ENCODE measurements at places on chromosomes 5 and 9.

DNA sequence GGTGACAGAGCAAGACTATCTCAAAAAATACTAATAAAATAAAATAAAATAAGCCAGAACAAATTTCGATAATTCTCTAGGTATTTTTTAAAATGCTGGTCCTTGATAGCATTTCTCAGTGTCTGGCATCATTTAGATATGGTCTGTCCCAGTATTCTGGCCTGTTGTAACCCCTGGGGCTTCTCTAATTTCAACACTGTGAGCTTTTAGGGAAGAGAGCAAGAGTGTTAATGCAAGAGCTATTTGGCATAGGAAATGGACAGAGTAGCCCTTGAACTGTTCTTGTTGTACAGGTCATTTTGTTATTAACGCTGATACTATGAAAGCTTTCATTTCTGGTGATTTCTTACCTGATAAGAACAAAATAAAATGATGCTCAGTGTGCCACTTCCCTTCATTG is 112.2 kb upstream of the ZNF608 start:
- no peak for DNase-seq

GRCh38 chr5:82599692-82600091 is 321.5 kb upstream of the RPS23 start:
- no peak for DNase-seq

- peak; percentile 22 for DNase-seq
These were observed 82.3 kb upstream of the AGXT2 start for GRCh38 chr5:35129921-35130485.

DNA sequence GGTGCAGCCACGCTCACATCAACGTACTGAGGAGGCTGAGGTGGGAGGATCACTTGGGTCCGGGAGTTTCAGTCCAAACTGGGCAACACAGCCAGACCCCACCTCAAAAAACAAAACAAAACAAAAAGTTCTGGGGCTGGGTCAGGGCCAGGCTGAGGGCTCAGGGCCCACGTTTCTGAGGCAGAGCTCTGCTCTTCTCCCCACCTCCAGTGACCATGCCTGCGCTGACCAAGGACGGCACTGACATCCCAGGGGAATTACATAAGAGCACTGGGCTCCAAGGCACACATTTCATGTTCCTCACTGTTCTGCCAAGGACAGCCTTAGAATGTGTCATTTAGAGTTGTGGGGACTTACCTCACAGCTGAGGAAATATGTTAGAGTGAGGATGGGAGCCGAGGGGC is 40.4 kb upstream of the TESK1 start:
- no peak for DNase-seq

GRCh38 chr9:115838417-115838816 is 315.2 kb upstream of the PAPPA start:
- DNase-seq, result no peak

- no peak for DNase-seq
These were observed 27.6 kb upstream of the LTC4S start for GRCh38 chr5:179766021-179766725.

DNA sequence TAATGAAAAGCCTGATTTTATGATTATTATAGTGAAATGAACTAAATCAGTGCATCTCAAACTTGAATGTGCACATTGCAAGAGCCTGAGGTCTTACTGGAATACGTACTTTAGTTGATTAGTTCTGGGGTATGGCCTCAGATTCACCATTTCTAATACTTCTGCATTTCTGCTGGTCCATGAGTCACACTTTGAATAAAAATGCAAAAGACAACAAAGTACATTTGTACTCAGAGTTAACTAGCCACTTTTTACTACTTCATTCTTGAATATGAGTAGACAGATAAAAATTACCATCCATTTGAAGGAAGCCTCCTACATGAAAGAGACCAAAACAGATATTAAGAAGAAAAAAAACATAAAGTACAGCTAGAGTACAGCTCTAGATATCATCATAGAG is 27.1 kb upstream of the PRR16 start:
- DNase-seq, result no peak

DNA sequence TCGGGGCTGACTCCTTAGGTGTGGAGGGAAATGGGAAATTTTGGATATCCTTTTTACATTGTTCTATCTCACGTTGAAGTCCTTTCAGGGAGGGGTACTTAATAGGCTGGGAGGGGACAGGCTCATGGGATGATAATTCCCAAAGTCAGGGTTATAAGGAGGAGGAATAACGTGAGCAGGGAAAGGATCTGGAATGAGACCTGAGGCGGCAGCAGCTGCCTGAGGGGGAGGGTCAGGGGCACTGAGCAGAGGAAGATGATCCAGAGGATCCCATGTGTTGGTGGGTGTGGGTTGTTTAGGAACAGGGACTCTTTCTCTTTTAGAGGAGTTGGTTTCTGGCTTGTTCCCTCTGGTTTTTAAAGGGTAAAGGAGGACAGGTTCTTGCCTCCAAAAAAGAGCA is 18.7 kb downstream of the IFT74 start:
- DNase-seq, result no peak

DNA sequence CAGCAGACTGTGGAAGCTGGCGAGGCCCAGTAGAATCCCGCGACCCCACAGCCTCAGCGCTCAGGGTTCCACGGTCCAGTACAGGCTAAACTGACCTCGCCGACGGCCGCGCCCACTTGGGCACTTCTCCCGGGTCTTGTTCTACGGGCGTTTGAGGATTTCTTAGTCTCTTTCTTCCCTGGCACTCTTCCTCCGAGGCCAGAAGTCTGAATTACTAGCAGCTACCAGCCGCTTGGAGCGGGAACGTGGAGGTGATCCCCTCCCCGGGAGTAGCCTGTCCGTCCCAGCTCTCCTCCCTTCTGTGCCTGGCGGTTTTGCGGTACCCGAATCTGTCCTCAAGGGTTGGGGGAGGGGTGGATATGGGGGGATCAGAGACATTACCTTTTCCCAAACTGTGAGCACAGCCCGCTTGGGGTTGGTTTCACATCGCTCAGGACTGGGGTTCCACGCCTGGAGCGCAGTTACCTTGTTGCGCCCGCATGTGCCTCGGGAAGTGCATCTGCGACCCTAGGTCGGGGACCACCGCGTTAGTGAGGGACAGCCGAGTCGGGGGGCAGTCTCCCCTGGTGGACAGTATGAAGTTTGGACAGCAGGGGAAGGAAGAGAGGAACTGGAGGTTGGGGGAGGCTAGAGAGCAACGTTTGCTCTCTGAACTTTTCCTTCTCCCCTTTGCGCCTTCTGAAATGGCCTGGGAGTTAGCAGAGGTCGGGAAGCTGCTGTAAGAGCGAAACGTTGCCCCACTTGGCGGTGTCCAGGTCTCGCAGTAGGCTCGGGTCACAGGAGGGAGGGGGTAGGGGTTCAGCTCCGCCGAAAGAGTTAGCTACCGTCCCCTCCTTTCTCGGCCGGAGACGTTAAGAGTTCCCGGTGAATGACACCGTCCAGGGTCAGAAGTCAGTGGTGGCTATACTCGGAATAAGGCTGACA is 190.8 kb downstream of the MEF2C start:
- DNase-seq, result no peak

DNA sequence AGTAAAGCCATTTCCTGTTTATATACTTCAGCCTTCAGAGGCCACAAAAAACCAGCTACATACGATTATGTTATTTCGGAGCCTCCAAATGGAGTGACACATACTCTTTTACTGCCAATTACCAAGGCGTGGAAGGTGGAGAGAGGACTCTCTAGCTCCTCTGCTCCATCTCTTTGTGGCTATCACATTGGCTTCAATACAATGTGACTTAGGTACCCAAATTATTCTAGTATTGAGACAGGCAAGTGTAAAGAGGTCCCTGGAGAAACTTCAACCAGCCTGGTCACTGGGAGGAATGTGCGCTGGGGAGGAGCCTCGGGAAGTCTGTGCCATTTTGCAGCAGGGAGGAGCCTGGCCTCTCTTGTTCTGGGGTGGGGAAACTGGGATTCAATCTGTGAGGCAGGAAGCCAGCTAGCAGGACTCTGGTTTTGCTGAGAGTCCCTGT is 85.8 kb upstream of the TAS2R1 start:
- no peak for DNase-seq

GRCh38 chr5:108220834-108221233 is 161.1 kb downstream of the FBXL17 start:
- DNase-seq, result no peak

DNA sequence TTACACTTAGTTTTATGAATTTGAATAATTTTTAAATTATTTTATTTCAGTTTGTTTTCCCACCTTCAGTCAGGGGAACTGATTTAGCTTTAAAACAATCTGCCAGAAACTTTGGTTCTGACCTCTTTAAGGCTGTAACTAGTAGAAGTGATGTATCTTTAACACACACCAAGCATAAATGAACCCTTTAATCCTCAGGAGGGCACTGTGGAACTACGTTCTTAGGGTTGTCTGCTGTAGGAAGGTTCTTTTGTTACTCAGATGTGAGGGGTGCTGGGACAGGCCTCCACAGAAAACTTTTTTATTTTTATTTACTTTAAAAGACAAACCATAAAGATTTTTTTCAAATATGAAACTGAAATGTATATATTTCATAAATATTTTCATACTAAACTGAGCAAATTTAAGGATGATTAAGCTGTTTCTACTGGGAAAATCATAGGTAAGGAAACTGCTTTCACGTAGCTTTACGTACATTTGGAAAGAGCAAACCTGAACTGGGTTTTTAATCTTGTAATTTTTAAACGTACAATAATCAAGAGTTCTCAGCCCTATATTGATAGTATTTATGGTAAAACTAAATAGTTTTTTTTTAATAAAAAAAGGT is 5.3 kb downstream of the KLF4 start:
- DNase-seq, result peak; percentile 74

GRCh38 chr5:3564827-3565518 is 30.7 kb upstream of the IRX1 start:
- no peak for DNase-seq

DNA sequence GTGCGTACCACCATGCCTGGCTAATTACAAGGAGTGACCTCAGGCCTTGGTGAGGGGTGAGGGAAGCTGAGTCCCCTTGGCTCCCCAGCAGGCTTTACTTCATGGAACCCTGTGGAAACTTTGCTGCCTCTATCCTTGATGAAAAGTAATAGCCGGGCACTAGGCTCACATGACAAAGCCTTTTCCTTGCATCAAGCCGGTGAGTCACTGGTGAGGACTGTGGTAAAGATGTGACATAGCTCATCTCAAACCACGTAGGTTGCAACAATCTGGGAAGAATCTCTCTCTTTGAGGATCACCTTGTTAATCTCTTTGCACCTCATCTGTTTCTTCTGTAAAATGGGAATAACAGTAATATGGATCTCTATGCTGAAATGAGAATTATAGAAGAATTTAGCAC is 116.3 kb upstream of the SLC25A48 start:
- DNase-seq, result peak; percentile 88

GRCh38 chr9:127136880-127137639 is 14.6 kb upstream of the ANGPTL2 start:
- no peak for DNase-seq

GRCh38 chr5:166178411-166179080 is 2112.9 kb upstream of the WWC1 start:
- DNase-seq, result no peak

DNA sequence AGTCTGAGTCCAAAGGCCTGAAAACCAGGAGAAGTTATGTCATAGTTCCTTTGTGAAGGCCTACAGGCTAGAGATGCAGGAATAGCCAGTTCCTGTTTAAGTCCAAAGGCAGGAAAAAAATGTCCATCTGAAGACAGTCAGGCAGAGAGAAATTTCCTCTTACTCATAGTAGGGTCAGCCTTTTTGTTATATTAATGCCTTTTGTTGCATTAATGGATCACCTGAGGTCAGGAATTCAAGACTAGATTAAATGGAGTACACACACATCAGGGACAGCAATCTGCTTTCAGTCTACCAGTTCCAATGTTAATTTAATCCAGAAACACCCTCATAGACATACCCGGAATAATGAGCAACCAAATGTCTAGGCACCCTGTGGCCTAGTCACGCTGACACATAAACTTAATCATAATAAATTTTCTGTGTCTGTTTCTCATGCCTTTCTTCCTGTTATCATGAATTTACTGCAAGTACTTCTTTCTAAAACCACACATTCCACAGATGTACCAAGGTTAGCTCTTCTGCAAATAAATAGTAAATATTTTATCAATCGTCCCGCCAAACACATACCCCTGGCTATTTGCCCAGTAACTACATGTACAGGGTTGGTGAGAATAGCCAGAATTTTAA is 703.9 kb downstream of the EFNA5 start:
- DNase-seq, result peak; percentile 26

GRCh38 chr5:21225223-21226064 is 1237.4 kb upstream of the CDH18 start:
- DNase-seq, result peak; percentile 3

DNA sequence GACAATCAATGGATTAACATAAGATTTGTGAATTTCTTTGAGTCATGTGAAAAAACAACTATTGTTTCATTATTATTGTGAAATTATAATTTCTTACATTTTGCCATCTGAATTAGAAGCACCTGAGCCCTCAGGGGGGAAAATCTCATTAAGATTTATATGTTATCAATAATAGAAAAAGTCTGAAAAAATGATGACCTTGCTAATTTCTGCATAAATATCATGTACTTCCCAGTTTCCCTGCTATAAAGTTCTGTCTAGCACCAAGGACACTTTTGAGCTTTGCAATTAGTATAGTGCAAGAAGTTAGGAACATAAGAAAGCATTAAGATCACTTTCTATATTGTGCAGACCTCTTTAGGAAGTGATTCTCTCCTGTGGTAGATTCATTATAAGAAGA is 488.3 kb upstream of the TUSC1 start:
- DNase-seq, result no peak

GRCh38 chr9:34341659-34342295 is 12.4 kb downstream of the NUDT2 start:
- DNase-seq, result no peak

- no peak for DNase-seq
These were observed 2.3 kb downstream of the RALGPS1 start for GRCh38 chr9:126916909-126917308.

GRCh38 chr5:180207593-180207992 is 1.4 kb downstream of the RASGEF1C start:
- DNase-seq, result no peak

DNA sequence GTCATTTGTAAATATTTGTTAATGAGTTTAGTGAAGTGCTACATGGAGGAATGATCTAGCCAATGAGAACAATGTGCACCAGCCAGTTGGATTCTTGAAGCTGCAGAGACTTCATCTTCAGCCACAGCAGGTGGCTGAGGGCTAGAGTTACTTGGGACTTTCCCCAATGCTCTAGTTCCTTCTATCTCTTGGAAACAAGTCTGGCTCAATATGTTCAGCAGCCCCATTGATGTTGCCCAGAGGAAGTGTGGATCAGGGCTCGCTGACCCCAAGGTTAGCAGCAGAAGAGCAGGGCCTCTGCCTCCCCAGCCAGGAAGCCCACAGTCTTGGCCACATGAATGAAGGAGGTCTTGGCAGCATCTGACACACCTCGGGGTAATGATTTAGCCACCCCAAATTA is 117.5 kb downstream of the SLC1A3 start:
- DNase-seq, result no peak

DNA sequence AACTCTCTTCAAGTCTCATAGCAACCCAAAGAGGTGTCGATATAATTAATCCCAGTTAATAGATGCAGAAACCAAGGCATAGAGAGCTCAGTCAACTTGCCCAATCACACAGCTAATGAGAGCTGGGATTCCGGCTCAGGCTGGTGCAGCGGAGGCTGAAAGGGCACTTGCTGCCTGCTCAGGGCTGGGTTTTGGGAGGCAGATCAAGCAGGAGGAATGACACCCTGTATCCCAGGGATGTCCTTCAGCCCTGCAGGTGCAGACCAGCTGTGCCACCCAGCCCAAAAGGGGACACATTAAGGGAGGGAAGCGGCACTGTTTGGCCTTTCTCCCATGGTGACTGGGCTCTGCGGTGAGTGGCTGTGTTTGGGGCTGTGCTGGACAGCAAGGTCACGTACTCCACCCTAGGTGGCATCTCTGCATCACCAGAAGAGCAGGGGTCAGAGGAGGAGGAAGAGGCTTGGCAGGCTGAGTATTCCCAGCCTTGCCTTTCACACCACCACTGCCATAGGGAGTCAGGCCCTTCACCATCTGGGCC is 124.1 kb downstream of the MVB12B start:
- no peak for DNase-seq

Measured in bronchial epithelial cell (primary cell).